ENCODE measurements at places on chromosomes 4 and X.

- peak; percentile 87 for DNase-seq
- no peaks in the 10 kb centered on the region for H3K36me3 ChIP-seq
- H3K27me3 ChIP-seq = no peaks in the 10 kb centered on the region
- H3K4me1 ChIP-seq = peaks cover 4% of the 10 kb centered on the region
- peak overlapping the region; percentile 89 for H3K27ac ChIP-seq
Measured at GRCh38 chr4:123856689-123857545, 460.3 kb downstream of the SPRY1 start.

DNA sequence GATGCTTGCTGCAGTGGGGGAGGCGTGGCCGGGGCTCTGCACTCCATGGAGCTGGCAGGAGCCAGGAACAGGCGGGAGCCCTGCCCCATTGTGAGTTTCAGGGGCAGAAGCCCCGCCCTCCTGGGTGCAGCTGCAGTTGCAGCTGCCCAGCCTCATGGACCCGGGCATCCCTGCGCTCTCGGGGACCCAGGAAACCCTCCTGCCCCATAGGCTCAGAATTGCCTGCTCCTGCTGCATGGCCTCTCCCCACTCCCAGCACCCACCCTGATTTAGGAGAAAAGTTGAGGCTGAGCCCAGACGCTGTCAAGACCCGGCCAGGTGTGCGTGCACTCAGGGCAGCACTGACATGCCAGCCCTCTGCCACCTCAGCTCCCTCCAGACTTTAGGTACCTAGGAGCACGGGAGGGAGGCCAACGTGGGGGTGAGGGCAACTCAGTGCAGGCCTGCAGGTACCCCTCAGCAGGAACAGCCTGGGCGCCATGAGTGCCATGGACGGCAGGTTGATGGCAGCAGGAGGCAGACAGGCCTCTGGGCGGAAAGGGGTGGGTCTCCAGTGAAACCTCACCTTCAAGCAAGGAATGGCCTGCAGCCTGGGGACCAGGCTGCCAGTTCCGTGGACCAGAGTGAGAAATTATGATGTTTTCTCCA, 67.2 kb upstream of the MAGEB2 start:
- DNase-seq = no peak
- H3K36me3 ChIP-seq = no peaks in the 10 kb centered on the region
- H3K27me3 ChIP-seq = peaks cover 9% of the 10 kb centered on the region
- H3K4me3 ChIP-seq = no peak overlapping the region
- H3K27ac ChIP-seq = no peak overlapping the region

DNA sequence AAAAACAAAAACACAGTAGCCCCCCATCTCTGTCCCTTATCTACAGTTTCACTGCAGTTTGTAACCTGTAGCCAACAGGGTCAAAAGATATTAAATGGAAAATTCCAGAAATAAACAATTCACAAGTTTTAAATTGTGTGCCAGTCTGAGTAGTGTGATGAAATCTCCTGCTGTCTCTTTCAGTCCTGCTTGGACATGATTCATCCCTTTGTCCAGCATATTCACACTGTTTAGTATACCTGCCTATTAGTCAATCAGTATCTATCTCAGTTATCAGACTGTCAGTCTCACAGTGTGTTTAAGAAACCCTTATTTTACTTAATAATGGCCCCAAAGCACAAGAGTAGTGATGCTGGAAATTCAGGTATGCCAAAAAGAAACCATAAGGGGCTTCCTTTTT, 21.9 kb downstream of the CNOT6L start:
- no peaks in the 10 kb centered on the region for H3K27me3 ChIP-seq
- no peaks in the 10 kb centered on the region for H3K4me1 ChIP-seq
- no peak overlapping the region for H3K27ac ChIP-seq
- no peak for DNase-seq
- no peaks in the 10 kb centered on the region for H3K36me3 ChIP-seq

DNA sequence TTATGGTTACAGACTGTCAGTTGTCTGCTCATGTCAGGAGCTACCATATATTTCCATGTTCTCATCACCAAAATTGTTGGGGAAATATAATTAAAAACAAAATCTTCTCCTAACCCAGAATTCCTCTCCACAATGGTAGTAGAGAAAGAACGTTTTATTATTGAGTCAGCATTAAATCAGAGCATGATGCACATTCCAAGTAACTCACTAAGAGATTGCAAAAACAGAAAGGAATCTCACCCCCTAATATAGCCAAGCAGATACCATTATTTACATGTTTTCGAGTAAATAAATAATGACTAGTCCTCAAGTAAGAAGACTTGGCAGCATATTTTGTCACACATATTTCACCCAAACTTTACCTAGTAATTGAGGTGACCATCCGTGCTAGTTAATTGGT, 36.2 kb upstream of the ARHGEF6 start:
- peaks cover 7% of the 10 kb centered on the region for H3K36me3 ChIP-seq
- no peak overlapping the region for H3K4me3 ChIP-seq
- peaks cover 4% of the 10 kb centered on the region for H3K27me3 ChIP-seq

DNA sequence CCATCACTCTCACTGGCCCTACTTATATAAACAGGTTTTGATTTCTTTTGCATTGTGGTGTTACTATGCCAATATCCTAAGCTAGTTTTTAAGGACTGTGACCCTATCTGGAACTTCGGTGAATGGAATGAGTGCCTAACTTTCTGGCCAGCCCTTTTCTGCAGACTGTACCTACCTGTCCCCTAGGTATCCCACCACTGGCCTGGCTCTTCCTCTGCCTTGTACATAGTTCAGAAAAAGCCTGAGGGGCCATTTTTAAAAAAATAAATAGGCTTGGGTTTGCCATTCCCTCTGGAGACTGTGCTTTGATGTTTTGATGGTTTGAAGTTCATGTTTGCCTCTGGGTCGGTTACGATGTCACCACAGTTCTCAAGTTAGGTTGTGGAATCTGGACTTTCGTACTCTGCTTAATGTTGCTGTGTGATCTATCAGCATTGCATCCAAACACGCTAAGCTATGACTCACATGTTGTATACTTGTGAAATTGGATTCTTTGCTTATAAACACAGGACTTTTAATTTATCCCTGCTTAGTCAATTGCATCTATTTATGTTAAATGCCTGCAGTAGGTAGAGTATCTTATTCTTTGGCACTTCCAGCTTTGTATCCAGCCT, 182.0 kb downstream of the ANKRD50 start:
- H3K4me1 ChIP-seq = no peaks in the 10 kb centered on the region
- no peak overlapping the region for H3K27ac ChIP-seq
- DNase-seq = no peak
- no peaks in the 10 kb centered on the region for H3K27me3 ChIP-seq
- H3K36me3 ChIP-seq = no peaks in the 10 kb centered on the region
- no peak overlapping the region for H3K4me3 ChIP-seq

DNA sequence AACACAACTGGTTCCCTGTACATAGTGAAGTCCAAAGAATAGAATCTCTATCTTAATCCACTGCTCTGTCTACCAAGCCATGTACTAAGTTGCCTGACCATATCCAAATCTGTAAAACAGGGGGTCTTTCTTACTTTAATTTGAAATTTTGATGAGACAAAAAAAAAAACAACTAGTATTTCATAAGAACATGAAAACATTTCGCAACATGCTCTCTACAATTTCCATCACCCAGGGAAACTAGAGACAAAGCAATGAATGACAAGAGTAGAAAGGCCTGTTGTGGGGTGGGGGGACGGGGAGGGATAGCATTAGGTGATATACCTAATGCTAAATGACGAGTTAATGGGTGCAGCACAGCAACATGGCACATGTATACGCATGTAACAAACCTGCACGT, 279.9 kb downstream of the PPP3CA start:
- H3K4me3 ChIP-seq = no peak overlapping the region
- H3K27ac ChIP-seq = no peak overlapping the region
- no peaks in the 10 kb centered on the region for H3K27me3 ChIP-seq
- no peaks in the 10 kb centered on the region for H3K4me1 ChIP-seq
- H3K36me3 ChIP-seq = no peaks in the 10 kb centered on the region

DNA sequence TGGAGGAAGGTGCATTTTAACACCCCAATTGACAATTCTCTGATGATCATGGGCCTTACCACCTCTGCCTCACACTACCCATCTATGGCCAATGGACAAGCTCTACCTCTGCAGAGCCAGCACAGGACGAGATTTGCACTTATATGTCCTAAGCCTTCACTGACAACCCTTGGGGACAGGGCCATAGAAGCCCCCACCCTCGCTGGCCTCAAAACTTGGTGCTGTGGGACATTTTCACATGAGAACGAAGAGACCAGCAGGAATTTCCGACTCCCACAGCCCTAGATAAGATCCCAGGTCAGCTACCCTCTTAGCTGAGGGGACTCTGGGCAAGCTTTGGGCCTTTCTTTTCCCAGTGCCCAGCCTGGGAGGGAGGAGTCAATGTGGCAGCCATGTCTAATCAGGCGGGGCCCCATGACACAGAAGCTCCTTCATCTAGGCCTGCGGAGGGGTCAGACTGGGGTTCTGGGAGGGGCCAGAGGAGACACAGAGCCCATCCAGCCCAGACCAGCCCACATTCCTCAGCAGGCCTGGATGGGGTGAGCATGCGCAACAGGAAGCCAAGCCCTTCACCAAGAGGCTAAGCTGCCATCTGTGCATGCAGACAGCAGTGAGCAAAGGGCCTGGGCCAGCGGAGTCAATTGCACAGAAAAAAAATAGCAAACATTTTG, 12.1 kb downstream of the PJA1 start:
- H3K4me1 ChIP-seq = peaks cover 24% of the 10 kb centered on the region
- peak overlapping the region; percentile 69 for H3K27ac ChIP-seq
- DNase-seq = peak; percentile 87
- no peak overlapping the region for H3K4me3 ChIP-seq
- H3K27me3 ChIP-seq = peaks cover 48% of the 10 kb centered on the region
- H3K36me3 ChIP-seq = no peaks in the 10 kb centered on the region

- peak; percentile 17 for DNase-seq
- H3K4me3 ChIP-seq = peak overlapping the region; percentile 50
- H3K27me3 ChIP-seq = peaks cover 4% of the 10 kb centered on the region
- no peaks in the 10 kb centered on the region for H3K36me3 ChIP-seq
Measured at GRCh38 chrX:71532078-71532752, 689 bp upstream of the OGT start.

- H3K36me3 ChIP-seq = no peaks in the 10 kb centered on the region
- H3K27ac ChIP-seq = peak overlapping the region; percentile 79
- peaks cover 2% of the 10 kb centered on the region for H3K27me3 ChIP-seq
- peaks cover 9% of the 10 kb centered on the region for H3K4me1 ChIP-seq
- DNase-seq = no peak
Measured at GRCh38 chr4:184292877-184293276, 75.2 kb upstream of the ENPP6 start.

- no peaks in the 10 kb centered on the region for H3K27me3 ChIP-seq
- no peak for DNase-seq
- H3K36me3 ChIP-seq = no peaks in the 10 kb centered on the region
- no peak overlapping the region for H3K27ac ChIP-seq
- H3K4me1 ChIP-seq = no peaks in the 10 kb centered on the region
Measured at GRCh38 chrX:122279746-122280145, 904.3 kb upstream of the GRIA3 start.

DNA sequence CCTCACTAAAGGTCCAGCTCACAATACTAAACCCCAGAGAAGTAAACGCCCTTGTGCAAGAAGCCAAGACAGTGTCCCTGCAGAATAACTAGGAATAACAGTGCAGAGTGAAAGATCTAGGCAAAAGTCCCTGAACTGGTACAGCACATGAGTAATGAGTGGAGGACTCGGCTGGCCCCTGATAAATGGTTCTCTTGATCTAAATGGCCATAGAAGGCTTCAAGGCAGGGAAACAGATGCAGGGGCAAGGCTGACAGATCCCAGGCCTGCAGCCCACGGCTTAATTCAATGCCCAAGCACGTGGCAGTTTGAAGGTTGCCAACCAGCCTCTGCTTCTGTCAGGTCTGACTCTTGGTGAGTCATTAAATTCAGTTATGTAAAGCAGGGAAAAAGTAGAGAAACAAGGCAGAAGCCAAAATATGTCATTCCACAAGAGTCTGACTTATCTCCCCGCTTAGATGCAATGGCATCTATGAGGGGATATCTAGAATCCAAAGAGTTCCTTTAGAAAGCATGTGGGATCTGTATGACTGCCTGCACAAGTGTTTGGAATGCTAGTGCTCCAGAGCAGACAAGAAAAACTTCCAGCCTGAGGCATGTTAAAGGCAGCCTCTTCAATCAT, 121.3 kb downstream of the PRDM5 start:
- H3K27ac ChIP-seq = no peak overlapping the region
- DNase-seq = peak; percentile 54
- H3K27me3 ChIP-seq = no peaks in the 10 kb centered on the region
- no peak overlapping the region for H3K4me3 ChIP-seq

- H3K27me3 ChIP-seq = no peaks in the 10 kb centered on the region
- no peak overlapping the region for H3K4me3 ChIP-seq
- no peak overlapping the region for H3K27ac ChIP-seq
- peaks cover 8% of the 10 kb centered on the region for H3K36me3 ChIP-seq
- H3K4me1 ChIP-seq = peaks cover 18% of the 10 kb centered on the region
Measured at GRCh38 chr4:55399581-55399980, 3.8 kb downstream of the TMEM165 start.

DNA sequence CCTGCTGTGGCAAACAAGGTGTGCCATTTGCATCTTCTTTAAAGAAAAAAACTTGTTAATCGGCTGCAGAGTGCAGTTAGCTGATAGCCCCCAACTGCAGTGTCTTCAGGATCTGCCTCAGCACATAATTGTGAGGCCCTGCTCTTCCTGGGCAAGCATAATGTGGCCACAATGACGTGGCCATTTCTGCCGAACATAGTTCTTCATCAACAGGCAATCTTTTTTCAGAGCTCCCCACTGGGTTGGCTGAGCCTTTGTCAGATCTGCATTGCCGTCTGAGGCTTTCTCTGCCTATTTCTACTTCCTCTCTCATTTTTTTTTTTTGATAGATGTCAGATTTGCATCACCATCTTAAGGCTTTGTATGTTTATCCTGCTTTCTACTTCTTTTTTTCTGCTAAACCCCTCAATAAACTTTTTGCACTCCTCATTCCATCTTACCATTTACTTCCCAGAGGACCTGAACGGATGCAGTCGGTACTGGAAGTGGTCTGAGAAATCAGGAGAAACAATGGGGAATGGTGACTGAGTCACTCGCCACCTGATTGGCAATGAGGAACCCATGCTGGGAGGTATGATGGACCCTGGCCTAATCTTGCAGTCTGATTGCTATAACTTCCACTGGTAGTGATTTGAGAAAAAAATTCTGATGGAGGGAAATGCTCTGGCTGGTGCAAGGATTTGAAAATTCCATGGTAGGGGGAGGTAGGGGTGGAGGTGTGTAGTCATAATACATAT, 21.2 kb upstream of the TAB3 start:
- H3K4me3 ChIP-seq = no peak overlapping the region
- H3K27ac ChIP-seq = no peak overlapping the region
- H3K36me3 ChIP-seq = no peaks in the 10 kb centered on the region
- DNase-seq = peak; percentile 5
- H3K27me3 ChIP-seq = no peaks in the 10 kb centered on the region

GRCh38 chrX:4547213-4547836, 833.9 kb upstream of the PRKX start:
- no peak overlapping the region for H3K4me3 ChIP-seq
- H3K4me1 ChIP-seq = no peaks in the 10 kb centered on the region
- DNase-seq = peak; percentile 62

- H3K27me3 ChIP-seq = no peaks in the 10 kb centered on the region
- no peaks in the 10 kb centered on the region for H3K36me3 ChIP-seq
- peak; percentile 89 for DNase-seq
Measured at GRCh38 chr4:52094376-52095145, 43.5 kb downstream of the SPATA18 start.
